ENCODE measurements at places on chromosomes 5 and 9. TPM values are rescaled to one million over a fixed set of nuclear protein-coding genes. Genes with fewer than 3 reads are reported as not detected.
A peak's percentile ranks its signal among the peaks of the same experiment; 100 is the strongest.

DNA sequence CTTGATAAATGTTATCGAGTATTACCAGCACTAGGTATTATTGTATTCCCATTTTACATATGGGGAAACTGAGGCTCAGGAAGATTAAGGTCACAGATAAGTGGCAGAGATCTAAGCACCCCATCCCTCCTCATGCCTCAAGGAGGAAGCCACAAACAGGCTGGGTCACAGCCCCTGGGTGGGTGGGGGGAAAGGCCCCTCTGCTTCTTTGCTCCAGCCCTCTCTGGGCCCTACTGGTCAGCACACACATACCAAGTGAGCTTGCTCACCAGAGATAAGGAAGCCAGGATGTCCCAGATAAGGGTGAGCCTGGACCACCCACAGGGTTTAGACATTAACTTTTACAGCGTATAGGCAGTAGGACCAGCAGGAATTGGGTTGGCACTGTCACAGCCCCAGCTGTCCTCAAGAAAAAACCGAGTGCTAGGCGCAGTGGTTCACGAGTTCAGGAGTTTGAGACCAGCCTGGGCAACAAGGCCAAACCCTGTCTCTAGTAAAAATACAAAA, 45.3 kb downstream of the STK10 start:
- no peak for DNase-seq

GRCh38 chr5:142973932-142974331, 203.8 kb downstream of the ARHGAP26 start:
- DNase-seq, result no peak

DNA sequence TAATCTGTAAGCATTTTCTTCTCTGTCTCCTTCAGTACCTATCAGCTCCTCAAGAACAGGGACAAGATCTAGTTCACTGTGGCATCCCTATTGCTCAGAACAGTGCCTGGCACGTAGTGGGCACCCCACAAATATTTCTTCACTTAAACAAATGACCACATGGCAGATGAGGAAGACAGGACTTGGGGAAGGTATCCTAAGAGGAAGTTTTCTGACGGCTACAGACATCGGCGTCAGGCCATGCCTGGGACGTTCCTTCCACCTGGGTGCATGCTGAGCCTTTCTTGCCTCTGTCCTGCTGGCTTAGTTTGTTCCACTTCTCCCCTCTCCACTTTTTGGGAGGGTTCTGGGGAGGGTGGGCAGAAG, 60.2 kb downstream of the NEURL1B start:
- no peak for DNase-seq

DNA sequence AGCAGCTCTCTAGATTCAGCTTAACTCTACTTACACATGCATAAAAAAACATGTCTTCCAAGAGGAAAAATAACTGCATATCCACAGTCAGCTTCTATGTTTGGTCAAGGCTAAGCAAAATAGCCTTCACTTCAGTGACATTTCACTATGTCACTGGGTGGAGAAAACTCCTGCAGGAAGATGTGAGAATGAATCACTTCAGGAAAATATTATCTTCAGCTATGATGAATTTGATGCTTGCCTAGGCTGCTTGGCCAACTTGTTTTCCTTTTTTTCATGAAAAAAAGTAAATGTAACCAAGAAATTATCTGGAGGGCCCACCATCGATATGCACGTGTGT, 143.0 kb upstream of the ZNF608 start:
- no peak for DNase-seq

DNA sequence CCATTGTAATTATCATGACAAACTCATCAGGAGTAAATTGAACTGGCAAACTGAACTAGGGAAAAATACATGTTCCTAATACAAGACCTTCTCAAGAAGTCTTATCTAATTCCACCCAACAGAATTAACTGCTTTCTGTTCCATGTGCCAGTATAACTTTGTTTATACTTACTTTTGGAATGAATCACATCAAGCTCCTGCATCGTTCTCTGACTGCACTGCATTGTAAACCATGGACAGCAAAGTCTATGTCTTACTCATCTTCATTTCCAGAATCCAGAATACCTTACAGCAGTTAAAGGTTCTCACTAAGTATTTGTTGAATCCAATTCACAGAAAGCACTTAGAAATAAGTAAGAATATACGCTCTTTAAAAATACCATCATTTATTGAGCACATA, 102.8 kb downstream of the PLK2 start:
- no peak for DNase-seq

DNA sequence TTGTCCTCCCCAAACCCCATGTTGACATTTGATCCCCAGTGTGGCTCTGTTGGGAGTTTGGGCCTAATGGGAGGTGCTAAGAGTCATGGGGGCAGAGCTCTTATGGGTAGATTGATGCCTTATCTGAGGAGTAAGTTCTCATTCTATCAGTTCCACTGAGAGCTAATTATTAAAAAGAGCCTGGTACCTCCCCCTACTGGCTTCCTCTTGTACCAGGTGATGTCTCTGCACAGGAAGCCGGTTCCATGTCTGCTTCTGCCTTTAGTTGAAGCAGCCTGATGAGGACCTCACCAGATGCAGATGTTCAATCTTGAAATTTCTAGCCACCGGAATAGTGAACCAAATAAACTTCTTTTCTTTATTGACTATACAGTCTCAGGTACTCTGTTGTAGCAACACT, 10.8 kb downstream of the GABRB2 start:
- no peak for DNase-seq

DNA sequence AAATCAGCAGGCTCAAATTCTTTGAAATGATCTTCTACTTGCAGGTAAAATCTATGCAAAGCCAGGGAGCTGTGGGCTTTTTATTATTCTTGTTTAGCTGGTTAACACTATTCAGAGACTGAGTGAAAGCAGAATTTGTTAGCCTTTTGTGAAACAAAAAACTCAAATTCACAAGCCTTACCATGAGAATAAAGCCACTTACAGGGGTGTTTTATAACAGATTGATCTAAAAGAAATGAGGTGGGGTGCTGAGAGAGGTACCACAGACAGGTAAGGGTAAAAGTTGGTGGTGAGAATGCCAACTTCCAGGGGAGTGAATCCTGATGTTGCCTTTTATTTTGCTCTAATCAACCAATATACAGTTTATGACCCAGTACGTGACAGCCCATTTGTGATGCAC, 1585.6 kb downstream of the EFNA5 start:
- DNase-seq, result no peak

- peak; percentile 73 for DNase-seq
Measured at GRCh38 chr5:172837640-172838039, 3.6 kb downstream of the ERGIC1 start.

- no peak for DNase-seq
Measured at GRCh38 chr5:59538750-59539121, 354.8 kb downstream of the PDE4D start.

GRCh38 chr5:149434162-149435014, 55.3 kb upstream of the IL17B start:
- peak; percentile 77 for DNase-seq

DNA sequence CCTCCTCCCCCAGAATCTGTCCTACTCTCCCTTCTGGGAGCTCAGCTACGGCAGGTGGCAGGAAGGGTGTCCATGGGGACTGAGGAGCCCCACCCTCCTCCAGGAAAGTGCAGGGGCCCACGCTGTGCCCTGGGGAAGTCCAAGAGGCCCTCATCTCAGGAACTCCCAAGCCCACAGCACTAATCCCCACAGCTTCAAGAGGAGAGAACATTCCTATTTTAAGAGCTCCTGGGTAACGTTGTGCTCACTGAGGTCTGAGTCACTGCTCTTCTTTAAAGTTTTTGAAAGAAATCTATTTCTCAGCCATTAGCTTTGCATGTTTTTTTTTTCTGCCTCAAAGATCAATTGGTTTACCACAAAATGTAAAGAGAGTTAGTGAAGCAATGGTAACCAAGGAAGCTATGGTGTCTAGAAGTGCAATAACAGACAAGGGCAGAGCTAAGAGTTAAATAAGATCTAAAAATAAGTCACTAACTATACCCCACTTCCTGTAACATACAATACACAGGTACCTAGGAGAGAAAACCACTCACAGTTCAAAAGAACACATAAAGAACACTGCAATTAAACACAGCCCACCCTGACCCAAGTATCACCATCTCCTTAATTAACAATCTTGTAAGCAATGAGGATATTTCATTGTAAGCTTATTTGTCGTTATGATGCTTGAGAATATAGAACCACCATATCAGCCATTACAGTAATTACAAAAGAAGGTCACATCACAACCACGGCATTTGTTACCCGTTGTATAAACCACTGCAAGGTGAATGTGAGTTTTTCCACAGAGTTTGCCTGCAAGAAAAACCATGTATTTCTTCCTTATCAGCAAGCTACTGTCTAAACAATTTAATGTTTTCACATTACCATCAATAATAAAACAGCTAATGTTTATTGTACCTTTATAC, 382.3 kb upstream of the SLC30A5 start:
- no peak for DNase-seq

DNA sequence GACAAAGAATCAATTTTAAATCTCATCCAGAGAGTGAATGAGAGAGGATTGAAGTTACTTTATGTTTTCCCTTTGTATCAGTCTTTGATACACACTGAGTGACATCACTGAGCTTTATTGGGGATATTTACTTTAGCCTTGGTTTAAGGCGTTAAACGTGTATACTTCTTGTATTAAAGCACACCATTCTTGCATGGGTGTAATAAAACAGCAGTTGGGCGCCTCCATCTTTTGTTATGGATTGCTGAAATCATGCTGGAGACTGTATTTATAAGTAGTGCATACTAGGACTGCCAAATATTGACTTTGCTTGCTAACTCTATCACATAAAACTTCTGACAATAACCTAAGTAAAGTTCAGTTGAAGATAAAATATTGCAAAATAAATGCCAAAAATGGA, 1755.8 kb upstream of the WWC1 start:
- DNase-seq, result no peak

DNA sequence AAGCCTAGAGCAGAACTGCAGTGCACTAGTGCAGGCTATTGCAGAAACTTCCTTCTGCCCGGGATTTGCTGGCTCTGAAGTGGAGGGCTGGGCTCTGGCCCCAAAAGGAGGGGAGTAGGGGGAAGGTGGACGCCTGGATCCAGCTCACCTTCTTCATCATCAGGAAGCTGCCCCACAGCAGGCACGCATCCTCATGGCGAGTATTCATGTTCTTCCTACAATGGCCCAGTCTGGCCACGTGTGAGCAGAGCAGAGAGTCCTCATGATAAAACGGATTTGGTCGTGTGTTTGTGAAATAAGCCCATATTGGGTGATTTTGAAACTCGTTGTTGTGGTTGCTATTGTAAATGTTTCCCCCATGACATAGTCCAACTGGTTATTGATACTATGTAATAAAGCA, 8.2 kb upstream of the GLIPR2 start:
- no peak for DNase-seq

DNA sequence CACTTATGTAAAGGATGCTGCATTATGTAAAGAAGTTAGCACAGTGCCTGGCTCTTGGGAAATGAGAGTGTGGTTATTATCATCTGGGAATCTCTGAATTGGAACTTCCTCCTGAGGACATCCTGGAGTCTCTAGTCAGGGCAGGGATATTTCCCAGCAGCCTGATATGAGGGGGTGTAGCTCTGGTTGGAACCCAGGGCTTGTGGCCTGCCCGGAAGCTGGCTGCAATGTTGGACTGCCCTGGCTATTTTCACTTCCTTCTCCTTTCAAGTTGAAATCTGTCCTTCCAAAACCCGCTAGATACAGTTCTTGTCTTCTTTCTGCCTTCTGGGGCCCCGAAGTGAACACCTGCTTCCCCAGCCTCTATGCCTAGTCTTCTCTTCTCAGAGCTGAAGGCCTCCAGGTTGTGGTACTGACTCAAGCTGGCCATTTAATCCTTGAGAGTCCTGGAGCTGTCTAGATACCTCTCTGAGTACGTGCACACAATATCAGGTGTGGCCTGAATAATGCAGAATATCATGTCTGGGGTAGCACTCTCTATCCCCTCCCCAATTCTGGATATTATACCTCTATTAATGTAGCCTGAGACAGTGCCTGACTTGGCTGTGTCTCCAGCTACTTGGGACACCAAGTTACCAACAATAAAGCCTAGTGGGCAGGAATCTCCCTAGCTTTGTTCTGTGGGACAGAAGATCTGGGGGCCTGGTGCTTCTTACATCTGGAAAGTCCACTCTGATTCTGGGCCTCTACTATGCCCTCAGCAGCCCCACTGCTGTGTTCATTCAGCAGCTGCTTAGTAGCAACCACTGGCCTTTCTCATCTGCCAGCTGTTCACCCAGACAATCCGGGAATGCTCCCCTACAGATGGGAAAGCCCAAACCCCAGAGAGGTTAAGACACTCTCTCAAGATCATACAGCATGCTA, 45.0 kb downstream of the SLC6A7 start:
- DNase-seq, result no peak

- no peak for DNase-seq
Measured at GRCh38 chr5:78720997-78721396, 72.4 kb upstream of the LHFPL2 start.

GRCh38 chr5:95304711-95305110, 19.8 kb upstream of the MCTP1 start:
- DNase-seq, result no peak

DNA sequence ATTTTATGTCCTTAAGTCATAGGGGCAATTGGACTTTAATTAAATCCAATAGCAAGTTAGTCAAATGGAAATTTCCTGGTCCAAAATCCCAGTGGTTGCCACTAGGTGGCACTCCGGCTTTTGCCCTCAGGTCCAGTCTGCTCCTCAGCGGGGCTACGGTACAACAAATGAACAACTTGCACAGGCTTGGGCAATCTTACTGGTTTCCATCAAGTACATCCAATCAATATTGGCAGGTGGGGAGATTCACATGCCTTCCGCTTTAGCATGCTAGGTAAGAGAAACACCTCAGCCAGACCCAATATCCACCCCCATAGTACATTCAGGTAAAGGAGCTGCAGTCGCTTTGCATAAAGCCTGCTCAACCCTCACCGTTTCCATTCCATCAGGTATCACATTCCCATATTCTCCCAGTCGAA, 6.3 kb upstream of the MXD3 start:
- DNase-seq, result peak; percentile 89

DNA sequence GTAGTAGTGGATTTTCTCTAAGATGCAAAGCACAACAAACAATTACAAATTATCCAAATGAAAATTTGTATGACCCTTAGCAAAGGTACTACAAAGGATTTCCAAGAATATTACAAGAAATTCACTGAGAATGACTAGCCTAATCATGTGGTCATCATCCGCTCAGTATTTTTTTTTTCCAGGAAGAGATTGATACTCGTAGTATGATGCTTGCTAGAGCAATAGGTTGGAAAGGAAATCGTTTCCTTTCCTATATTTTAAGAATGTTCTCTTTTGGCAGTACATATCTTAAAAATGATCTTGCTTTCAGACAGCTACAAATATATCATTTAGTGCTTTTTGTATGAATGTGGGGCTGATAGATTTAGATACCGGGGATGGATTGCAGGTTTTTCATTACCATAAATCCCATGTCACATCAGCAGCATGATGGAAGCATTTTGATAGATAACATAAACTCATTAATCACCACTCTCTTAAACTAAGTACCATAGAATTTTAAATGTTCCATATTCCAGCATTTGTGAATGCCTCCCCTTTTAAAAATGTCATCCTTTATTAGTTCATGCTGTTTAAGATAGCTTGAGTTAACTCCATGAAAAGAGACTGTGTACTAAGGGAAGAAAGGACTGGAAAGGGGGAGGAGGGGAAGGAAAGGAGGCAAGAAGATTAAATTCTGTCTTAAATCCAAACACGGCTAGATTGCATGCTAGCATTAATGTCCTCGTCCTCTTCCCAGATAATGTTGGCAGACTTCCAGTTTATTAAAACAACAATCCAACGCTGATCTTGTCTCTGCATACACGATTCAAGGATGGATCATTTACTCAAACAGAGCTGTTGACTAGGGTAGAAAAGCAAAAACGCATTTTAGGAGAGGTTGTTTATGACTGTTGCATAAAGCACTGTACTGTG, 311.7 kb upstream of the ZNF608 start:
- DNase-seq, result no peak

SPATA31D4 gene
- total RNA-seq, result not detected

SIMC1 gene
- 31.8 TPM for total RNA-seq

IFNB1 gene
- total RNA-seq, result 0.61 TPM

Data from Calu3 (cell line).